ENCODE measurements at places on chromosomes 6 and 20. TPM values are rescaled to one million over a fixed set of nuclear protein-coding genes. Genes with fewer than 3 reads are reported as not detected.

ABT1 gene
- 27.9 TPM for total RNA-seq

NFATC2 gene
- 40.9 TPM for total RNA-seq

SLC17A2 gene
- total RNA-seq, result not detected

KHDC1L gene
- not detected for total RNA-seq

HLA-DRB1 gene
- 22.7 TPM for total RNA-seq

DNA sequence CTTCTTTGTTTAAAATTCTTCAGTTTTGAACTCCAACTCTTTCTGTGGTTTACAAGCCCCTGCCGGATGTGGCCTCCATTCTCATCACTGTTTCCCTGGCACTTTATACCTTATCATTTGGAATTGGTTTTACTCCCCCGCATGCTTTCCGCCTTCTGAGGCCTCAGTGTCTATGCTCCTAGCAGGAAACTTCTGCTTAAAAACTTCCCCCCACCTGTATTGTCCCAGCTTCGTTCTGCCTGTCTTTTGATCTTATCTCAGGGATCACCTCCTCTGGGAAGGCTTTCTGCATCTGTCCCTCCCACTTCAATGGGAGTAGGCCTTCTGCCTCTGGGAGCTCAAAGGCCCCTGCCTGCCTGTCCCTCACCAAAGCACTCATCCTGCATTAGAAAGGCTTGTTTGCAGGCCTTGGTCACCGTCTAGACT, 3.4 kb upstream of the ANGPT4 start:
- DNase-seq, result no peak

DNA sequence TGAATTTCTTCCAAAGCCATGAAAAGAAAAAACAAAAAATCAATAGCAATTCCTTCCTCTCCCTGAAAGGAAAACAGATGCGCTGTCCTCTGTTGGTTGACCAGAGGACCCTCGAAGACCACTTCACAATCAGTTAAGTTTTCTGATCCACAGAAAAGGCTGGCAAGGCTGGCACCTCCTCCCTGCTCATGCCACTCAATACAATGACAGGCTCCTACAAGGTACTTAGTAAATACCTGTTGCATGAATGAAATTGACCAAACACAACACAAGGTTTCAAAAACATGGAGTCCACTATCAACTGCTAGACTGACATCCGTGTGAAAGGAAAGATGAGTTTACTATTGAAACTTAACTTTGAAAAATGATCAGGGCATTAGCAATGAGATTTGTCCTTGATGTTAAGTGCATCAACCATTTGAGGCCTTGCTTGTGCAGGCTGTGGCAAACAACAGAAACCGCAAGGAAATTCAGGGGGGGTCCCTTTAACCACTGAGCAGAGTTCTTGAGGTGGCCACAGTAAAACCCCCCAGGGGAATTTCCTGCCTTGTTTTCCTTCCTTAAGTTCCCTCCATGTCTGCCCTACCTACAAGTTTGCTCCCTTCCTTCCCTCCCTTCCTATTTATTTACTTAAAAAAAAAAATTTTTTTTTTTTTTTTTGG, 27.9 kb upstream of the RTF2 start:
- DNase-seq, result peak; percentile 87

GRCh38 chr20:47016068-47016664, 121.5 kb downstream of the EYA2 start:
- no peak for DNase-seq

- DNase-seq, result no peak
Observed at GRCh38 chr6:36924778-36925374, 29.7 kb upstream of the PI16 start.

DNA sequence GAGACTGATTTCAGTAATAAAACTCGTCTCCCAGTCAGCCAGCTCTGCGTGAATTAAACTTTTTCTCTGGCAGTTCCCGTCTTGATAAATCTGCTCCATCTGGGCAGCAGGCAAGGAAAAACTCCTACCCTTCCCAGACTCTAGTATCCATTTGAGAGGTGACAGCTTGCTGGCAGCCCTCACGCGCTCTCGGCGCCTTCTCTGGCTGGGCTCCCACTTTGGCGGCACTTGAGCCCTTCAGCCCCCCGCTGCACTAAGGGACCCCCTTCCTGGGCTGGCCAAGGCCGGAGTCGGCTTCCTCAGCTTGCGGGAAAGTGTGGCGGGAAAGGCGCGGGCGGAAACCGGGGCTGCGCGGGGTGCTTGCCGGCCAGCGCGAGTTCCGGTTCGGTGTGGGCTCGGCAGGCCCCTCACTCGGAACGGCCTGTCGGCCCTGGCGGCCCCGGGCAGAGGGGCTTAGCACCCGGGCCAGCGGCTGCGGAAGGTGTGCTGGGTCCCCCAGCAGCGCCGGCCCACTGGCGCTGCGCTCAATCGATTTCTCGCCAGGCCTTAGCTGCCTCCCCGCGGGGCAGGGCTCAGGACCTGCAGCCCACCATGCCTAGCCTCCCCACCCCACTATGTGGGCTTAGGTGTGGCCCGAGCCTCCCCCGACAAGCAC, 21.8 kb upstream of the GMPR start:
- DNase-seq, result no peak

DNA sequence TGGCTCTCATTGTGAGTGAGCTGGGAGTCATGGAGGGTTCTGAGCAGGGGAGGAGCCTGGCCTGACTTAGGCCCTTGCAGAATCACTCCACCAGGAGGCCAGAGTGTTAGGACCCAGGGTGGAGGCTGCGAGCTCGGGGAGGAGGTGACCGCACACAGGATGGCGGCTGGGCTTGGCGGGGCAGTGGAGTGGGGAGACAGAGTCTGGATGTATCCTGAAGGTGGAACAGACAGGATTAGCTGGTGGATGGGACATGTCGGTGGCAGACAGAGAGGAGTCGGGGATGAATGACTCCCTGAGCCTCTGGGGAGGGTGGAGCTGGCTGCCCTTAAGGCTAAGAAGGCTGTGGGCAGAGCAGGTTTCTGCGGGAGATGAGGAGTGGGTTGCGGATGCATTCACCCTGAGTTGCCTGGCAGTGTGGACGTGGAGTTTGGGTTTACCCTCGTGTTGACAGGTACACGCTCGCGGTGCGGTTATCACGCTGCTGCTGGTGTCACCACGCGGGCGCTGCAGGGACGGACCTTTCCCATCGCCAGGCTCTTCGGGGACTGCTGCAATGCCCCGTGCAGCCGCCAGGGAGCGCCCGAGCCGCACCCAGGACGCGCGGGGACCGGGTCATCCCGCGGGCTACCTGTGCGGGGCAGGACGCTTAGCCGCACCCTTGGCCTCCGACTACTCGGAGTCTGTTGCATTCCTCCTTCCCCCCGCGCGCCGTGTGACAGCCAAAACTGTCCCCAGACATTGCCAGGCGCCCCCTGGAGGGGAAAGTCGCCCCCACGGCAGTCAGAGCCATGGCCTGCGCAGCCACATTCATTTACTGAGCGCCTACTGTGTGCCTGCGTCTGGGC, 43.0 kb upstream of the PTGIS start:
- DNase-seq, result peak; percentile 83

GRCh38 chr6:139847457-139847813, 473.0 kb upstream of the CITED2 start:
- no peak for DNase-seq

DNA sequence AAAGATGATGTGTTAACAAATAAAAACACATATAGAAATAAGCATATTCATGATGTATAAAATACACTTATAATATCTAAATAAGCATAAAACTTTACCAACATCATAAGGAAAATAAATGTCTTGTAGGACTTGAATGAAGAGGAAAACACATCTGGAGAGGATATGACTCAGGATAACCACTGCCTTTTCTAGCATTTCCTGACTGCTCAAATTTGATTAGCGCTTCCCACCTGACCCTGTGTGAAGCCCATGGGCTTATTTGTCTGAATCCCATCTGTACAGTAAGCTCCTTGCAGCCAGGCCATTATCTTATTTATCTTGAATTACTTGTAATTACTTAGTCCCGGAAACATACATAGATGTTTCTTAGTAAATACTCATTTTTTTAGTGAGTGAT, 608.6 kb downstream of the COL12A1 start:
- no peak for DNase-seq

DNA sequence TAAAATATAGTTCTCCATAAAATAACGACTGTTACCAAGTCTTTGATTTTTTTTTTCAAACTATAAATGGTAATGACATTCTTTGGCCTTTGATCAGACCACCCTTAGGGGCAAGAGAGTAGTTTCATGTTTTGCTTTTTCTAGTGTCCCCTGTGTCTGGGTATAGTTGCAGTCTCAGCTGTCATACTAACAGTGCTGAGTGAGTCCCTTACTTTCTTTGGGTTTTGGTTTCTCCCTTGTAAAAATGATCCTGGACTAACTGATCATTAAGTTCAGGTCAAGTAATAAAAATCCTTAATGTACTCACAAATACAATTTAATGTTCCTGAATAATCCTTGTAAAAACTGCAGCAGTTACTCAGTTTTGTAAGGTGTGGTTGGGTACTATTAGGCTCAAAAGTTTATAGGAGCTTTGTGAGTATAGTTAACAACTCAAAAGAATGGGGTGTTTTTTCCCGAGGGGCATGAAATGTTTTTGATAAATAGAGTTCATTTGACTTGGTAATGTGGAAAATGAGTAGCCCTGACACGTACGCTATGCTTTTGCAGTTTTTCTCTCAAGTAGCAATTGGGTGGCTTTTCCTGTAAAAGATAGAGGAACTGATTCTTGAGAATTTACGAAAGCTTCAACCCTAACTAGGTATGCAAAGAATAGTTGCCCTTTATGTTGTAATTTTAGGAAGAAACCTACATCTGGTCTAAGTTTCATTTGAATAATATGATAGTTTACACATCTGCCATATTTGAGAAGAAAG, 6.2 kb downstream of the PTPN1 start:
- DNase-seq, result peak; percentile 26

GRCh38 chr6:16974387-16974673, 127.5 kb upstream of the STMND1 start:
- no peak for DNase-seq

GRCh38 chr6:169722362-169723199, 1.7 kb downstream of the PHF10 start:
- DNase-seq, result peak; percentile 57

DNA sequence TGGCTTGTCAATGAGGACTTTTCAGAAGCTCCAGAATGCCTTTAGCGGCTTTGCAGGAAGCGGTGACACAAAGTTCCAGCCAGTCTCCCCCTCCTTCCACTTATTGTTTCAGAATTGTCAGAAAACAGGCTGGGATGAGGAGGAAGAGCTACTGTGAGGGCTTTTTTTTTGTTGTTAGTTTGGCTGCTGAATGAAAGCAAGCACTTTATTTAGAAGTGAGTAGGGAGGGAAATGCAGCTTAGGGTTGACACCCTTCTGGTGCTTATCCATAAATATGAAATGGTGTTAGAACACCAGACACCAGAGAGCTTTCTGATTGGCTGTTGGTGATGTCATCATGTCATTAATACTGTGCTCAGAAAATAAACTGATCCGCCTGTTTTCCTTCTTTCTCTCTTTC, 251.5 kb downstream of the SOX4 start:
- DNase-seq, result no peak

GRCh38 chr6:42599558-42599957, 35.7 kb downstream of the UBR2 start:
- no peak for DNase-seq

DNA sequence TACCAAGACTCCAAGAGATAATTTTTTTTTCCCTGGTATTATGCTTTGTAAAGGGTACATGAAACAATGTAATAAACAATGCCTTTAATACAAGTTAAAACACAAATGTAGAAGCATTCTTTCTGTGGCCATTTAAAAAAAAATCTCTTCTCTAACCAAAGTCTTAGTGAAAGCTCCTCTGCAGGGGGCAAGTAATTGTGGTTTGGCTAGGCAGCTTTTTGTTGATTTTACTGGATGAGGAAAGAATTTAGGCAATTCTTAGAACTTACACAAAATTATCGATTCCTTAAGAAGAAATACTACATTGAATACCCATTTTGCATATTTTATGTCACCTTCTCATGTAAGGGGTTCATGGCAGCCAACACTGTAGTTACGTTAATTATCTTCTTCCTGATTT, 12.4 kb downstream of the TFB1M start:
- DNase-seq, result no peak

- DNase-seq, result peak; percentile 90
Observed at GRCh38 chr6:142926494-142927270, 18.3 kb downstream of the HIVEP2 start.
